ENCODE measurements at places on chromosomes 5 and 9.

DNA sequence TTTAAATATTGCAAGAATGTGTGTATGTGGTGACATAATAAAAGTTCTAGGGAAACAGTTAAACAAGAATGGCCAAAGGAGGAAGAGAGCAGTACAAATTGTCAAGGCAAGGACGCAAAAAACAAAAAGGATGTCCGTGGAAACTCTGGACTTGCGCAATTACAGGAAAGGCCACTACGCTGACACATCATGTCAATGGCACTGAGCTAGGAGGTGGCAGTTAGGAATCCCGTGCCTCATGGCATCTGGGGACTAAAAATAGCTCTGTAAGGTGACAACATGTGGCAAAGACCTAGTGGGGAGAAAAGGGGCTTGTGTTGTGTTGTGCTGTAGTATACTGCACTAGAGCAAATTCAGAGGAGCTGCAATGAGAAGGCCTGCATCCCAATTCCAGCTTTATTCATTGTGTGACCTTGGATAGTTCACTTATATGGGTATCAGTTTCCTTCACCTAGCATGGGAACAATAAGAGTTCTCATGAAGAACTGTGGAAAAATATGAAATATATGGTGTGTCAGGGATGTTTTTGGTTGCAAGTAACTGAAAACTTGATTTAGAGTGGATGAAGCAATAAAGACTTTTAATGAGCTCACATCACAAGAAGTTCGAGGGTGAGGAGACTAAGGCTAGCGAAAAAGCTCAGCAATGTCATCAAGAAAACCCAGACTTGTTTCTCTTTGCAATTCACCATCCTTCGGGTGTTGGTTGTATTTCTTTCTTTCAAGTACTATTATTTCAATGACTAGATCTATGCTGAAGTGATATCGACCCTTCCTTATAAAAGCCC is 124.1 kb upstream of the STC2 start:
- peak; percentile 85 for DNase-seq

DNA sequence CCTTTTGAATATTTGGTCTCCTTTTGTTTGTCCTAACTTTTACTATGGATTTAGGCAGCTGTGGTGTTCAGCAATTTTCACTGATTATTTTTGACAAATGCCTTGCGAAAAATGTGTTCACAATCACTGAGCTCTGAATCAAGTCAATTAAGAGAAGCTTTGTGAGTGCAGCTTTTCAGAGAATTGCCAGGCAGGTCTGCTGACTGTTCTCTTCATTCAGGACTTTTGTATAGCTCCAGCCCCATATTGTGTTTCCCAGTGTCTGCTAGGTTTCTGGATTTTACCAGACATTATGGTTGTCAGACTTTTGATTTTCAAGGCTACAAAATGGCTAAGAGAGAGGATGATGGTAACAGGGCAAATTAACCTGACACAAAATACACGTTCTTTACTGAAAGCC is 1055.9 kb downstream of the CDH18 start:
- DNase-seq = no peak

DNA sequence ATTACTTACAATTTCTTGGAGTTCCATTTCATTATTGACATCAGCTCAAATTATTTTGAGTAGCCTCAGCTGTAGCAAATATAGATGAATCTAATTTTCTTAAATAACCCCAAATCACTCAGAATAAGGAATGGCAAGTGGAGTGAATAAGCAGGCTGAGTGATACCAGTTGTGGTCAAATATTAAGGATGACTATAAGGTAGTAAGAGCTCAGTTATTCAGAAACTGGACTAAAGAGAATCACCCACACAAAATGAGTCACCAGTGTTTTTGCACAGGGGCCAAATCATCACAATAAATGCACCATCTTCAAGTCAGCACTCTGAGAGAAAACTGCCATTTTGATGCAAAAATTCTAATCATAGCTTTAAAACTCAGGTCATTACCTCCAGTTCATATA is 128.9 kb upstream of the TARS1 start:
- DNase-seq = peak; percentile 89

GRCh38 chr9:8571643-8572042 is 772.1 kb upstream of the DMAC1 start:
- DNase-seq = no peak

- no peak for DNase-seq
These were observed 301.0 kb upstream of the VLDLR start for GRCh38 chr9:2320632-2321031.

- no peak for DNase-seq
These were observed 5.6 kb downstream of the MIGA2 start for GRCh38 chr9:129042016-129042415.

DNA sequence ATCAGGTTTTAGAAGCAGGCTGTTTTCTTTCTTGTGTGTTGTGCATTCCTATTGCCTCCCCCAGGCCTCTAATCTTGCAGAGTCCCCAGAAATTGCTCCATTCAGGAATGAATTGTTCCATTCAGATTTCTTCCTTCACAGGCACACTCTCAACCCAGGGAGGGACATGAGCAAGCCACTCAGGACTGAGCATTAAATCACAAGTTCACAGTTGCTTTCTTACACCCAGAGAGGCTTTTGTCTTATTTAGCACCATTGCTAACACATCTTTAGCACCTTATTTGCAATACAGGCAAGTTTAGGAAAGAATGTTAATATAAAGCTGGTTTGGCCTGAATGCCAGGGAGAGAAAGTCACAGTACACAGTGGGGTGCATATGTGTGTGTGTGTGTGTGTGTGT is 221.4 kb downstream of the RAB3C start:
- peak; percentile 4 for DNase-seq

DNA sequence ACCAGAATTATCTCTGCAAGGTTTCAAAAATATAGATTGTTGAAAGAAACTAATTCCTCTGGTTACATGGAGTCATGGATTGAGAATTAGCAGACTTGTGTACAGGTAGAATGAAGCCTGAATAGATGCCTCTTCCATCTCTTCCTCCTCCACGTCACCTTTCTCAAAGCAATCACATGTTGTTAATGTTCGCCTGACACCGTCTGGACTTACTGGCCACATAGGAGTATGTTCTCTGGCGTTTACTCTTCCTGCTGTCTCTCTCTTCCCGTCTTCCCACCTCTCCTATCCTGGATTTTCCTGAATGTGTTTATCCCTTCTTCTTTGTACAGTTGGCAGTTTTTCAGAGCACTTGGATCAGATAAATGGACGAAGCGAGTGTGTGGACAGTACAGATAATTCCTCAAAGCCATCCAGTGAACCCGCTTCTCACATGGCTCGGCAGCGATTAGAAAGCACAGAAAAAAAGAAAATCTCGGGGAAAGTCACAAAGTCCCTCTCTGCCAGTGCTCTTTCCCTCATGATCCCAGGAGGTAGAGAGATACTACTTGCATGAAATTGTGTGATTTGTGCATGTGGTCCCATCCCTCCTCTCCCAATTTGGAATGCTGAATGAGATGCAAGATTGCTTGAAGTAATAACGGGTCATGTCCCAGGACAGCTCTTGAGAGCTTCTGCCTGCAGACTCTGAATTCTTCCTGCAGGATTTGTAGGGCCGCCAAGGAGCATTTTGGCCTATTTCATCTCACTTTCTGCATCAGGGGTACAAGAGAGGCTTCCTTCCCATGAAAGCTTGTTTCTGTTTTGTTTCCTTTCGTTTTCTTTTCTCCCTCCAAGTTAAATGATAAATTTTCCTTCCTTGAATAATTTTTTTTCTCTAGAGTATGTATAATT is 47.3 kb downstream of the CD180 start:
- no peak for DNase-seq

GRCh38 chr9:20636888-20637440 is 14.7 kb upstream of the MLLT3 start:
- no peak for DNase-seq

DNA sequence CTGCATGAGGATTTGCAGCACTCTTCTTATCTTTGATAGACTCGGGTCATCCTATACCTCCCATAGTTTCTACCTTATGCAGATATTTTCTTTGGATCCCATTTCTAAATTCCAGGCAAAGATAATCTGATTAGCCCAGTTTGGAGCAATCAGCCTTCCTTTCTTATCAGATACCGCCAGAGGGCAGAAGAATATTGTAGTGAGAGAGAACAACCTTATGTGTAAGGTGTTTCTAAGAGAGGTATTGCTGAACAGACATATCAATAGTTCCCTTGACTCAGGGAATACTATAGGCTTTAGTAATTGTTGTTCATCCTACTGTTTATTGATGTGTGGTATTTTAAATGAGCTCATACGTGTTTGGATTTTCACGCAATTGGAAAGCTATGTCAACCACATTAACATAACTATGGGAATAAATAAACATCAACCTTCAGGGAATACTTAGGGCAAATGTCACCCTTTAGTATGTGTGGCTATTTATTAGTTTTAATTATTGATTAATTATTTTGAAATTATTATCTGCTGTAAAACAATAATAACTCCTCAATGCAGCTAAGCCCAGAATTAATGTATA is 1435.2 kb upstream of the CDH9 start:
- DNase-seq = peak; percentile 2
